ENCODE measurements at places on chromosomes 12 and 14.

DNA sequence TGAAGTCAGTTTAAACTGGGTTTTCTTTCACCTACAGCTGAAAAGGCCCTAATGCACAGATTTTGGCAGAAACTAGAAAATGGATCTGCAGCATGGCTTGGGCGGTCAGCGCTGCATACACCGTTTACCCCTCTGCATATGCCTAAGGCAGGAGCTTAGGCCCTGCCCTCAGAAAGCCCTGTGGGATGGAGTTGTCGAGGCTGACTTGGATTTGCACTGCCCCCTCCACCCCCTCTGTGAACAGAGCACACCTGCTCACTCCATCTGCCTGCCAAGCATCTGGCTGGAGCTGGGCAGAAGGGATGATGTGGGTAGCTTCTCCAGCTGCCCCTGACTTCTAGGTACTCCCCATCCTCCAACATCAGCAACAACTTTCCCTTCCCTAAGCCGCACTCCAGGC is 41.9 kb downstream of the TTC7B start:
- no peak for DNase-seq

DNA sequence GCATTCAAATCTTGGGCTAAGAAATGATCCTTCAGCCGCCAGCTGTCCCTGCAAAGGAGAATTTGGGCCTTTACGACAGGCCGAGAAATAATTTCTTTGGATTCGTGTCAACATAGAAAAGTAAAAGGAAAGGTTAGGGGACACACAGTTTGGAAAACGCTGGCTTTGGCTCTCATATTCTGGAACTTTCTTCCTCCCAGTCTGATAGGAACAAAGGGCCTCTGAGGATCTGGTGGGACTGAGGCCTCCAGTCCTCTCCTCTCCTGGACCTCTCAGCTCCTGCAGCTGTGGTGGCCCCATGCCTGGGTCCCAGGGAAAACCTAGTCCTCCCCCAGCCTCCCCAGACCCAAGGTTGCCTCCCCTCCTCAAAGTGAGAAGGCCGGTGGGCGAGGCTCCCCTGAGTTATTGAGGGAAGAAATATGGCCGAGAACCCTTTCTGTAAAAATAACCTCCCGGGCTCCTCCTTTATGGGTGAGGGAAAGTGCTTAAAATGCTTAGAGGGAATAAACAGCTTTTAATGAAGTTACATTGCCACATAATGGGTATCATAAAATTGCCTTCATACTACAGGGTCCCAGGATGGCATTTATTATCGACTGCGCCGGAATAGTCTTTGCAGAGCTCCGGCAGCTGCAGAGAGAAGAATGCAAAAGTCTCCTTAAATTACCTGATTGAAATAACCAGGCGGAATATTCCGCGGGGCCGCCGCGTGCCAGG is 188.3 kb downstream of the PHETA1 start:
- no peak for DNase-seq

DNA sequence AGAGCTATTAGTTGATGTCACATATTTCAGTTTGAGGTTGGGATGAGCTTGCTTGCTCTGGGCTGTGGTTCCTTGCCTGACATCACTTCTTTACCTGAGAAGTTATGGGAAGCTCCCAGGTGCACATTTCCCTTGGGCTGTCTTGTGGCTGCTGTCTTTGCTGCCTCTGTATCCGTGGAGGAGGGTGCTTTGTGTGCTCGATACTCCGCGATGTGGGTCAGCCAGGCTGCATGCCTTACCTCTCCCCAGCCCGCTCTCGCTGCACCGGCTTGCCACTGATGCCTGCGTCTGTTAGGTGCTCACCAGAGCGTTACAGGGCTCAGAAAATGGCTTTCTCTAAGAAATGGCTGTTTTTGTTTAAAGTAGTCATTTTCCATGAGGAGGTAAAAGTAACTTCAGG is 19.6 kb downstream of the PELI2 start:
- no peak for DNase-seq

DNA sequence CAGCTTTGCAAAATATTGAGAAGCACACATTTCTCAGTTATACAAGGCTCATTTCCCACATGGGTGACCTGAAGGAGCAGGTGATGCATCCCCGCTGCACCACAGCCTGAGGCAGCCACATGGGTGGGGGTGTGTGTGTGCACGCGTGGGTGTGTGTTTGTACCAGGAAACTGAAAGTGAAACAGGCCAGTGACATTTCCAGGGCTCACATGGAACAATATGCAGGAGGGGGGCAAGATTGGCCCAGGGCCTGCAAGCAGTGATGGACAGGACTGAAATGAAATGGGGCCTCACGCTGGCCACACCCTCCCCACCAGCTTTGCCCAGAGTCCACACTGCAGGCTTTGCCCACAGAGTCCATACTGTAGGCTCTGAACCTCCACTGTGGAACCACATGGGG is 154.2 kb upstream of the PARP11 start:
- DNase-seq = no peak

- DNase-seq = no peak
These were observed 6.9 kb downstream of the PAH start for GRCh38 chr12:102910137-102910536.

DNA sequence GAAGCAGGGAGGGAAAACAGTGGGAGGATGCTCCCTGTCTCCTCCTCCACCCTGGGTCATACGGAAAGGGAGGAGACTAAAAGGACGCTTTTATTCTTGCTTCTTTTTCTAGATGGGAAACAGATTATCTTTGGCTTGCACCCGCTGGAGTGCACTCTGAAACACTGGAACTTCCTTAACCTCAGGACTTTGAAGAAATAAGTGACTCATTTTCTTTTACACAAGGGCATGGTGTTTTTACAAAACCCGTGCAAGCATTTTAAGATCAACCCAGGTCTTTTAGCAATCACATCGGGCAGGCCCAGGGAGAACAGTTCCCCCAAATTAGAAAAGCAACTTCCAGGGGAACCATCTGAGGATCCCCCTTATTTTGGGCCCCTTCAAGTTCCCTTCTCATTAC is 80.9 kb upstream of the TSPAN11 start:
- no peak for DNase-seq

DNA sequence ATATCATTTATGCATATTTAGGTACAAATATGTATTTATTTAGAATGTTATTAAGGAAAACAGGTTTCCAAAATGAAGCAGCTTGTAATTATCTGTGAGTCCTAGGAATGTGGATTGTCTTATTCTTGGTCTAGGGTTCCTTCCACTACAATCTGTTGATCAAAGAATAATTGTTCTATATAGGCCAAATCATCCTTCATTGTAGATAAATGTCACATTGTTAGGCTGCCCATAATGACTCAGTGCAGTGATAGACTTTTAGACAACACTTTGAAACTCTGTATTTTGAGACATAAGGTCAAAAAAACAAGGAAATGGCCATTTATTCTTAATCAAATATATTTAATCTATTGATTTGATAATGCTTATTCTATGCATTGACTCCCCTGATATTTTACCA is 283.0 kb downstream of the ACSS3 start:
- DNase-seq = no peak

DNA sequence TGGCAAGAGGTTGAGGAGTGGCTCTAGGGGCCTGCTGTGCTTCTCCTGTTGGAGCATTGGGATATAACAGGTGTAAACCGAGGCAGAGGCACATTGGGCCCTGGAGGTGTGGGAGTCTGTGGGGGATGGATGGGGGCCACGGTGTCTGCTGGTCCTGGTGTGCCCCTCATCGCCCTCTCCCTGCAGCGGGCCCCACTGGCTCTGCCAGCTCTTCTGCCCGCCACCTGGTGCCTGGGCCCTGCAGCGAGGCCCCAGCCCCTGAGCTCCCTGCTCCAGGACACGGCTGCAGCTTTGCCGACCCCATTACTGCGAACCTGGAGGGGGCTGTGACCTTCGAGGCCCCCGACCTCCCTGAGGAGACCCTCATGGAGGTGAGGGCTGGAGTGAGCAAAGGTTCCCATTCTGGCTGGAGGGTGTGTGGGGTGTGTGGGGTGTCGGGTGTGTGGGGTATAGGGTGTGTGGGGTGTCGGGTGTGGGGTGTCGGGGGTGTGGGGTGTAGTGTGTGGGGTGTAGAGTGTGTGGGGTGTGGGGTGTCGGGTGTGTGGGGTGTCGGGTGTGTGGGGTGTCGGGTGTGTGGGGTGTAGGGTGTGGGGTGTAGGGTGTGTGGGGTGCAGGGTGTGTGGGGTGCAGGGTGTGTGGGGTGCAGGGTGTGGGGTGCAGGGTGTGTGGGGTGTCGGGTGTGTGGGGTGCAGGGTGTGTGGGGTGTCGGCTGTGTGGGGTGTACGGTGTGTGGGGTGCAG is 10.6 kb upstream of the PUS1 start:
- no peak for DNase-seq

- no peak for DNase-seq
These were observed 6.5 kb upstream of the LGMN start for GRCh38 chr14:92754966-92755365.

GRCh38 chr12:110107369-110108281 is 16.5 kb upstream of the IFT81 start:
- peak; percentile 97 for DNase-seq

GRCh38 chr14:100675699-100676684 is 50.7 kb upstream of the DLK1 start:
- no peak for DNase-seq

DNA sequence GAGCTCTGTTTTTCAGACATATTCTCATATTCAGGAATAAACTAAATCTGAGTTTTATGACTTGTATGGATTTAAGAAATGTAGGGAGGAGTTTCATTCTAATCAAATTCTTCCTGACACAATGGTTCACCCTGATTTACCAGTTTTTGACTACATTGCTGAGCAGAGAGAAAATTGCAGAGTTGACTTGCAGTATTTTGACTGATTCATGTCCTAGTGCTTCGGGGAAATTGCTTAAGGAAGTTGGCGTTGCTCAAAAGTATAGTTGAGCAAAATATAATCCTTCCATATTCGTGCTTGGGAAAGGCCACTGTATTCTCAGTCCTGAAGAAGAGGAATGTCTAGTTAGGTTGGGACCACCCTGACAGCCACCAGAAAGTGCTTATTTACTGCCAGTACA is 1.3 kb upstream of the TWF1 start:
- DNase-seq = no peak

DNA sequence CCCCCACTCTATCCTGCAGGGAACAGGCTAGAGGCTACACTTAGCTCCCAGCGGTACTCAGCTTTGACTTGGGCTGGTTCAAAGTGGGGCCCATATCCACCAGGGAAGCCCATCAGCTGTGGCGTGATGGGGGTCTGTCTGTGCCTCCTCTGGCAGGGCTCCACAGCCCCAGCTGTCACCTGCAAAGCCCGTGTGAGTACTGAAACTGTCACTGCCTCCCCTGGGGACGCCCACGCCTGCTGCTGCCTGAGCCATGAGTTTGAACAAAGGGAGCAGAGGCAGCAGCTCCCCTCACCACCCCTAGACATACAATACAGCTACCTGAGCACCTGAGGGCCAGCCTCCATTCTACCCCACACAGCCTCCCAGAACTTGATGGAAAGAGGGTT is 5.0 kb downstream of the REM2 start:
- DNase-seq = no peak

- DNase-seq = peak; percentile 52
These were observed 45.8 kb downstream of the ETV6 start for GRCh38 chr12:11695321-11695720.

GRCh38 chr12:51020448-51021182 is 5.6 kb downstream of the SLC11A2 start:
- no peak for DNase-seq

GRCh38 chr12:52007158-52007921 is 594 bp downstream of the TAMALIN start:
- DNase-seq = no peak

GRCh38 chr12:98587084-98587483 is 6.4 kb upstream of the SLC25A3 start:
- DNase-seq = no peak

- DNase-seq = no peak
These were observed 96.8 kb downstream of the EXOC5 start for GRCh38 chr14:57171903-57172302.

GRCh38 chr14:75880512-75880911 is 101.3 kb downstream of the TGFB3 start:
- no peak for DNase-seq

GRCh38 chr12:114976959-114977358 is 293.0 kb upstream of the TBX3 start:
- DNase-seq = peak; percentile 83

DNA sequence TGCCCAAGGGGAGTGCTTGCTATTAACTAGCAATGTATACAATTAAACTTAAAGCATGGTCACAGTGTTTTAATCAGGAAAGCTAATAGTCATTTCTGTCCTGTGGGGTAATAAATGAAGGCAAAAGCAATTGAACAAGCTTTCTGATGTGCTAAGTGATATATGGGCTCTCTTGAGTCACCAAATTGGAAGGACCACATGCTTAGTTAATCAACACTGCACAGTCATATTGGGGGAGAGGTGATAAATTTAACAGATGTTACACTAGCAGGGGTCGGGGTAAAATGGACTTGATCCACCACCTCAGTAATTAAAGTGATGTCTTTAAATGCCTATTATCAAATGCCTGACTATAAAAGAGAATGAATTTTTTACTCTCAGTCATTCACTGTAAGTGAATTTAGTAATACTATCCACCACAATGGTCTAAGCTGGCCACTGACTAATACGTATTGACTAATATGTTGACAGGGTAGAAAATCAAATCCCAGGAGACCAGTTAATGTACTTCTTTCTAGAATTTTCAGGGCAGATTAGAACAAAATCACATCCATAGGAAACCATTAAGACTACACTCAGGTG is 736.3 kb downstream of the RPS29 start:
- DNase-seq = peak; percentile 0

GRCh38 chr12:10293570-10294227 is 14.0 kb upstream of the KLRD1 start:
- no peak for DNase-seq

DNA sequence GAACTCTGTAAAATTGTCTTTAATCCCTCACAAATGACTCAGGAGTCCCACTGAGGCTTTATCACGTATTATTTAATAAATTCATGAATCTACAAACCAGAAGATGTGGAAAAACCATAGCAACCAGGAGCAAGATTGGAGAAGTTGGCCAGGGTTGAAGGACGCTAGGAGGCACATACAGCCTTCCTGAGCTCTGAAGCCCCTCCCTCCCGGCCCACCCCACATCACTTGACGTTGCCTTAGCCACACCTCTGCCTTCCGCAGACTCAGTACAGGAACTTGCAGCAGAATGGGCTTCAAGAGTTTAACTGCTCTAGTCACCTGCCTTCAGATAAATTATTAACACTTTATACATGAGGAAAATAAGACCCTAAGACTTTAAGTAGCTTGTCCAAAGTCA is 33.9 kb downstream of the SLC35F4 start:
- DNase-seq = no peak

- DNase-seq = peak; percentile 69
These were observed 3.3 kb upstream of the NTF3 start for GRCh38 chr12:5428332-5429221.

DNA sequence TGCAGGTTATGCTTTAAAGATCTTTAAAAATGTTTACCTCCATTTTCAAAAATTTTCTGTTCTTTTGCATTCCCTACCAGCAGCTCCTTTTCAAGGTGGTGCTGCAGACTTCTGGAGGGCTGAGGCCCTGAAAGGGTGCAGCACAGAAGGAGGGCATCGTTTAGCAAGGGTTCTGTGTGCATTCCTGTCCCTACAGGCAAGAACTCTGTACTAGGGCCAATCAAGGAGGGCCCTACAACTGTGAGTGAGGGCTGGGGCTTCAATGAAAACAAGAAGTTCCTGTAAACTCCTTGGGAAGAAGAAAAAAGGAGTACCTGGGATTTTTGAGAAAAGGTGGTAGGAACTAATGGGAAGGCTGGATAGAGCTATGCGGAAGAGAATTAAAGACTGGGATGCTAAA is 50.7 kb upstream of the CSRP2 start:
- no peak for DNase-seq

- DNase-seq = no peak
These were observed 1352.9 kb downstream of the TMEM121 start for GRCh38 chr14:106879241-106879640.
